ENCODE measurements at places on chromosomes 11 and 22.

GRCh38 chr11:78156127-78156844 is 16.9 kb upstream of the ALG8 start:
- DNase-seq: no peak

DNA sequence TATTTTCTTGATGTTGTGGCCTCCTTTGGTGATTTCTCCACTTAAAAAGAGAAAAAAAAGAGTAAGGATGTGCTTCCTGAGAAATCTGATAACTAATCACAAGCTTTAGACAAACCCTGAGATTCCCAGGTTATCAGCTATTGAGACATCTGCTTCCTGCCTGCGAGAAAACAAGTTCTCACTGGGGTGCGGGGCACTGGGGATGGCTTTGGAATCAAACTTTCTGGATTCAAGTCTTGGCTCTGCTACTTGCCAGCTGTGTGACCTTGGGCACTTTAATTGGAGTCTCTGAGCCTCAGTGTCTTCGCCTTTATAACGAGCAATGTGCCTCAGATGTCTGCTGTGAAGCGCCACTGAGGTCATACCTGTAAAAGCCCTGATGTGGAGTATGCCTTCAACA is 152.5 kb upstream of the NAV2 start:
- DNase-seq: no peak

DNA sequence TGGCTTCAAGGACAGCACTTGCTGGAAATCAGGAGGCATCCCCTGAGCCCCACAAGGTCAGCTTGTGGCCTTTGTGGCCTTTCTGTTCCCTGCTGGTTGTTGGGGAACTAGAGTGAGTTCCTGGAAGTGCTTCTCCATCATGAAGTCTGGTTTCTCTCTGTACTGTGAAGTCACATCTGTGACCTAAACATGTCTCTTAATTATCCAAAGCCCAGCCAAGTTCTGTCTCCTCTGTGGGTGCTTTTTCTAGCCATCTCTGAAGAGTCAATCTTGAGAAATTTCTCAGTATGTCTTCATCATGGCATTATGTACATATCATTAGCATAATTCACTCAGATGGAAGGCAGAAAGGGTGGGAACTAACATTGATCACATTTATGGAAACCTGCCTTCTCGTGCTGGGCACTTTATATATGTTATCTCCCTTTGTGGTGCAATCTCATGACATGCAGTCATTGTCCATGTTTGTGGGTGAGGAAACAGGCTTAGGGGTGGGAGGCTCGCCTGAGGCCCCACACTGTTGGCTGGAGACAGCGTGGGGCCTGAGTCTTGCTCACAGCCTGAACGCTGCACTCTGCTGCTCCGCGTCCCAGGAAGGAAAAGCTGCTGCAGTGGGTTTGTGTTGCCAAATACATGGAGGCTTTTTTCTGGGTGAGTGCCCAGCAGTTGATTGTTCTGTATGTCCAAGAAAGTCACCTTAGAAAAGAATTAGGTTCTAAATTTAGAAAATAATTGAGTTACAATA is 24.6 kb downstream of the IGHMBP2 start:
- no peak for DNase-seq

DNA sequence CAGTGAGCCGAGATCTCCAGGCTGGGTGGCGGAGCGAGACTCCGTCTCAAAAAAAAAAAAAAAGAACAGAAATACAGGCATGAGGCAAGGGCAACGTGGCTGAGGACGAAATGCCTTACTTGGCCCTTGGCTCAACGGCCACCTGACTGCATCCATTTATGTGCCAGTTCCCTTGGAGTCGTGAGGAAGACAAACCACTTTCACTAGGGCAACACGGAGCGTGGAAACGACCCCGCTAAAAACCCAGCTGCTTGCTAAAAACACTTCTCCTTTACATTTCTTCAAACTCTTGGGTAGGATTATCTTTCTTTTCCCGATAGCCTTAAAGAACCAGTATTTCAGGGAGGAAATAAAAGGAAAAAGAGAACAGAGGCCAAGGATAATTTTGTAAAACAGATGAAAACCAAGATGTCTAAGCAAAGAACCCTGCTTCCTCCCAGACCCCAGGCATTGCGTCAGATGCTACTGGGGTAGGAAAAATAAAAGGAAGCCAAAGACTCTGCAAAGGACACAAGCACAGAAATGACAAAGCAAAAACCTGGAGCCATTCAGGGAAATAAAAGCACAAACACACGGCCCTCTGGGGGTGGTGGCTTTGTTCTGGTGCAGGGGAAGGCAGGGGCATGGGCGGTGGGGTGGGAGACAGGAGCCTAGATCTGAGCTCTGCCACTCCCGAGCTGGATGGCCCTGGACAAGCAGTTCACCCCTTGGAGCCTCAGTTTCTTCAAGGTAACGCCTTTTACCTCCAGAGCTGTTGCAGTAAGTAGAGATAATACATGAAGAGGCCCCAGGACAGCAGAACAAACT is 37.0 kb downstream of the PC start:
- DNase-seq: no peak

GRCh38 chr22:35437049-35437448 is 37.1 kb downstream of the MCM5 start:
- DNase-seq: no peak

GRCh38 chr11:4027746-4028145 is 66.9 kb upstream of the RRM1 start:
- no peak for DNase-seq

- DNase-seq: no peak
Observed at GRCh38 chr11:45369313-45369712, 83.2 kb upstream of the SYT13 start.

GRCh38 chr11:117815262-117815803 is 9.2 kb downstream of the FXYD2 start:
- DNase-seq: no peak

DNA sequence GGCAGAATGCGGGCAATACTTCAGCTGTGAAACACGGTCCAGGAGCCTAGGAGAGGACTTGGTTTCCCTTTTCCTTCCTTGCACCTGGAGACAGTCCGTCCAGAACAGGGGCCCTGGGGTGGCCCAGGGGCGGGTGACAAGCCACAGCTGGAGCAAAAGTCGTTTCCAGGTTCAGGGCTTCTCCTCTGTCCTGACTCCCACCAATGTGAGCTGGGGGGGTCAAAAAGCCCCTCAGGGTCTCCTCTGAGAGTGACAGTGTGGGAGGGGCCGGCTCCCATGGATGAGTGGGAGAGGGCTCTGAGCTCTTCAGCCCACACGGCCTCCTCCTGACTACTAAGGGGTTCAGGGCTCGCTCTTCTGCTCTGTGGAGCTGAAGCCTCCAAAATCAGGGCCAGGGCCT is 20.1 kb upstream of the ARFGAP3 start:
- no peak for DNase-seq

DNA sequence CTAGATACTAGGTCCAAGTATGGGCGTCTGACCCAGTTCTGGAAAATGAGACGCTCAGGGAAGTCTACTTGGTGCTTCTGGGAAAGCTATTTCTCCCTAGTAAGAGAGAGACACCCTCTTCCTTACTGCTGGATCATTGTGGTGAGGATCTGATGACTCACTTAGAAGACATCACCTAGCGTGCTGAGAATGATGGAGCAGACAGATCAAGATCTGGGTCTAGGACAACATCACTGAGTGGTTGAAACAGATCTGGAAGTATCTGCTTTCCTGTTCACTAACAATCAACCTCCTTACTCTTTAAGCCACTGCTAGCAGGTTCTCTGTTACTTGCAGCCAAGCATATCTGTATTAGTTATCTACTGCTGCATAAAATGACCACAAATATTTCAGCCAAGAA is 38.3 kb upstream of the HMGXB4 start:
- DNase-seq: peak; percentile 52

GRCh38 chr22:38032681-38033521 is 24.3 kb upstream of the PICK1 start:
- DNase-seq: no peak

DNA sequence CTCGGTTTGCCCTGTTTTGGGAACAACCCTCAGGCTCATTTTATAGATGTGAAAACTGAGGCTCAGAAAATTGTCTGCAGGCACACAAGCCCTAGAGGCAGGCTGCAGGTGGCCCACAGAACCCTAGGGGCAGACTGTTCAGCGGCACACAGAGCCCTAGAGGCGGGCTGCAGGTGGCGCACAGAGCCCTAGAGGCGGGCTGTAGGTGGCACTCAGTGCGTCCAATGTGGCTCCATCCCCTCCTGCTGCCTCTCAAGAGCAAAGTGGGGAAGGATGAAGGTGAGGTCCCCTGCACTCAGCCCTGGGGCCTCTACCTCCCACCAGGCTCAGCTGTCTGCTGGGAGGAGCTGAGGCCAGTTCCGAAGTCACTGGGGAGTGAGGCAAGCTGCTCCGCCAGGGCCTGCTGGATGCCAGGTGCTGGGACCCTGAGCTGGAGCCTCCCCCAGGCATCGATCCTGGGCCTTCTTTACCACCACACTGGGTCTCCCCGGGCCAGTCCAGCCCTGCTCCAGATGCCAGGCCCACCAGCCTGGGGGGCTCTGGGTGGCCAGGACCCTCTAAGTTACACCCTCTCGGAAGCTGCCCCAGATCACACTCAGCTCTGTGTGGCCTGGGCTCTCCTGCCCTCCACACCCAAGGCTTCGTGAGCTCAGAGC is 2.3 kb downstream of the ACY3 start:
- DNase-seq: no peak

GRCh38 chr11:66659763-66660162 is 17.9 kb downstream of the RBM4B start:
- no peak for DNase-seq

DNA sequence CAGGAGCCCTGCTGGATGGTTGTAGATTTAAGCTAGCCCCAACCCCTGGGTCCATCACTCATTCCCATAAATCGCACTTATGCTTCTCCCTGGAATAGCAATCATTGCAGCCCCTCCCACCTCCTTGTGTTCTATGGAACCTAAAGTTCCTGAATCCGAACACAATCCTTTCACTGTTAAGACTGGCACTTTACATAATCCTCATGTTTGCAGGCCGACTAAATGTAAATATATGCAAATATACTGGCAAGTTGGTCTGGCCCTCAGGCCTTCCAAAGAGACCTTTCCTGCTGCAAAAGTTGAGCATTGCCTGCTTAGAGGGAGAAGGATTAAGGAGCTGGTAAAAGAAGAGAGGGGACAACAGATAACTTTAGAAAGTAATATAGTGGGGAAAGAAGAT is 892.9 kb downstream of the OPCML start:
- no peak for DNase-seq

DNA sequence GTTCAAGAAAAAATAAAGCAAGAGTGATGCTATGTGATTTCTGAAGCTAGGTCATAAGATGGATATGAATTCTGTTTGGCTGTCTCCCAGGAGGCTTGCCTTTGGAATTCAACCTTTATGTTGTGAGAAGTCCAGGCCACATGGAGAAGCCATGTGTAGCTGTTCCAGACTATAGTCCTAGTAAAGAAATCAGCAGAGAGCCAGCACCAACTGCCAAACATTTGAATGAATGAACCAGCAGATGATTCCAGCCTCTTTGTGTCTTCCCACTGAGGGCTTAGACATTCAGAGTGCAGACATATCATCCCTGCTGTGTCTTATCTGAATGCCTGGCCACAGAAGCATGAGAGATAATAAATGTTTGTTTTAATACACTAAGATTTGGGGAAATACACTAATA is 1150.6 kb downstream of the DLG2 start:
- DNase-seq: no peak

- DNase-seq: no peak
Observed at GRCh38 chr11:10943968-10944367, 86.1 kb upstream of the ZBED5 start.

- DNase-seq: no peak
Observed at GRCh38 chr11:62468577-62468976, 49.7 kb downstream of the SCGB1A1 start.

GRCh38 chr11:109155291-109155690 is 266.7 kb upstream of the C11orf87 start:
- no peak for DNase-seq

DNA sequence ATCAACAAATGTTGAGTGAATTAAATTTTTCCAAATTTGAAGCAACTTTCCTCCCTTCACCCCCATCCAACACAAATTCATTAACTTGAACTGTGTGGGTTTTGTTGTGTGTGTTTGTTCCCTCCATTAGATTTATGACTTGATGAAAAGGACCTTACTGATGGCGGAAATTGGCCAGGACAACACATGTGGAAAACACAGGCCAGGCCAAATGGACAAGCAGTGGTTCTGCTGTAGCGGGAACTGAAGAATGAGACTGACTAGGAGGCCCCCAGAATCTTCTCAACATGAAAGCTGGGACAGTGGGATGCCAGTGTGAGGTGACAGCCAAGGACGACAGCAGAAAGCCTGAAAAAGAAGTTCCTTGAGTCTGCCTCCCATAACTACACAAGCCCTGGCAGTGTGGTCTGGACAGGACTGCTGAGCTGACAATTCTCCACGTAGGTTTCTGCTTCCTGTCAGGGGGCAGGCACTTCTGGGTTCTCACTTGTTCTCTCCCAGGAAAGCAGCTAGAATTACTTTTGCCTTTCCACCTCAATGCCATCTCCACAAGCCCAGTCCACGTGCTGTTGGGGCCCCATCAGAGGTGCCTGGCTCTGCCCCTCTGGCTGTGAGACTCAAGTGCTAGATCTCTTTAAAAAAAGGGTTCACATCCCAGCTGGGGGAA is 94.3 kb downstream of the ETS1 start:
- DNase-seq: no peak
